Dermis microvascular lymphatic vessel endothelial cell (primary cell): ENCODE measurements at places on chromosomes 16 and 17. TPM values are rescaled to one million over a fixed set of nuclear protein-coding genes. Genes with fewer than 3 reads are reported as not detected.
A peak's percentile ranks its signal among the peaks of the same experiment; 100 is the strongest.

Gene INCA1
- total RNA-seq, result 0.38 and 0.39 TPM in 2 replicates

Gene KIF19
- 1.5 and 1.8 TPM in 2 replicates for total RNA-seq

Gene PYY
- not detected in 2 replicates for total RNA-seq

Gene ALDH3A1
- total RNA-seq, result under 0.01 and 0.38 TPM in 2 replicates

Gene FMNL1
- 2.6 and 2.9 TPM in 2 replicates for total RNA-seq

Gene DNAAF8
- total RNA-seq, result 0.13 TPM in 2 replicates

Gene BAIAP3
- 0.64 and 1.6 TPM in 2 replicates for total RNA-seq

Gene STH
- total RNA-seq, result not detected in 2 replicates

Gene TAOK2
- total RNA-seq, result 71.8 and 84.1 TPM in 2 replicates

Gene KIF2B
- total RNA-seq, result not detected in 2 replicates

Gene CD7
- total RNA-seq, result not detected in 2 replicates

- DNase-seq, result no peak
Measured at GRCh38 chr17:67390006-67390645, 13.0 kb downstream of the PITPNC1 start.

- DNase-seq, result no peak
Measured at GRCh38 chr17:2347805-2348685, 10.7 kb downstream of the SGSM2 start.

DNA sequence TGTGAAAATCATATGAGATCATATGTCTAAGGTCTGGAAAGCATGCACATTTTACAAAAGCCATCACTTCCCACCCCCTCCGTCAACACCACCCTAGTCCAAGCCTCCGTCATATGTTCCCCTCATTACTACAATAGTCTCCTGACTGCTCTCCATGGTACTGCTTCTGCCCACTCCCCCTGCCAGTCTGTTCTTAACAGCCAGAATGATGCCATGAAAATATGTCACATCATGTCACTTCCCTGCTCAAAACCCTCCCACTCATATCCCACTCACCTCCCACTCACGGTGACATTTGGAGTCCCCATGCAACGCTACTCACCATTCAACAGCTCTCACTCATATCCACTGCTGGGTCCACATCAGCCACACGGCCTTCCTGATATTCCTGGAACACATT, 432.3 kb downstream of the XYLT1 start:
- no peak for DNase-seq

GRCh38 chr16:5030251-5030870, 3.4 kb downstream of the NAGPA start:
- DNase-seq, result no peak

DNA sequence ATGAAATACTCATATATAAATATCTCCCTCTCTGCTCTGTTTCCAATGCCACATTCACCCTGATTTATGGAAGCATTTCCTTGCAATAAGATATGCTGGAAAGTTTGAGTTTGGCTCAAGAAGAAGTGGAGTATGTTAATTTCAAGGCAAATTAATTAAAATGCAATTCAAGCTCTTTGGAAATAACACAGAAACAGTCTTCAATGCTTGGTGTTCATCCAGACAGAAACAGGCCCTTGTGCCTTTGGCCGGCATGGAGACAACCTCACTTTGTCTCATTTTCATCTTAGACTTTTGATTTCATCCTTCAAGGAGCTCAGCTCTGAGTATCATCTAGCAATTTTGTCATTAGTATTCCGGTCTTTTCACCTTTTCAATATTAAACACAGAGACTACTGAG, 210.0 kb downstream of the C16orf95 start:
- no peak for DNase-seq

- DNase-seq, result peak; percentile 52
Measured at GRCh38 chr16:67104061-67104460, 5.7 kb upstream of the PHAF1 start.

GRCh38 chr17:37211136-37211535, 164.6 kb upstream of the C17orf78 start:
- DNase-seq, result no peak

DNA sequence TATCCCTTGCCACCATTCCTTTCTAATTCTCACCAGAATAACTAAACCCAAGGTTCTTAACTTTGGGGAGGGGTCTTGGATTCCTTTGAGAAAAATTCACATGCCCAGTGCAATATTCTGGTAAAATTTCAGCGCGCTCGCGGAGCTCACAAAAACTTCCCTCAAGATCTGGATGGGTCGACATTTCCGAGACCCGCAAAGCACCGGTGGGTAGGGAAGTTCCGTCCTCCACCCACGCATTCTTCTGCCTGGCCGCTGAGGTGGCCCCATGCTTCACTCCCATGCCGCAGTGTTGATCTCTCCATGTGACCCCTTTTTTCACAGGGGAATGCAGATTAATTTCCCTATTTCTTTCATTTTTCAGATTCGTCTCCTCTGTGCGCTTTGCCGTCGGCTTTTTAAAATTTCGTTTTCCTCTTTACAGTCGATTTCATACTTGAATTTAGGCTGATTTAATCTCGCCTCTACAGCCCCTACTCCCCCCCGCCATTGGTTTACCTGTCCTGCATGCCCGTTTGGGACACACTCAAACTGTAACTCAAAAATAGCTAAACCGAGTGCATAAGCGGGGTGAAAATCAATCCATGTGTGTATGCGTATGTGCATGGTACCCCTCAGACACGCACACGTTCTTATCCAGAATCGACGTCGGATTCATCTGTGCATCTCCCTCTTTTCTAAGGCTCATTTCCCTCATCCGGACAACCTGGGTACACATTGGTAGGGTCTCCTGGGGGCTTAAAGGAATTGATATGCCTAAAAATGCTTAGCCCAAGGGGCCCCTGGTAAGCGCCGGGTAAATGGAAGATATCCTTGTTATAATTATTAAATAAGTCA, 1.4 kb upstream of the SP6 start:
- no peak for DNase-seq

DNA sequence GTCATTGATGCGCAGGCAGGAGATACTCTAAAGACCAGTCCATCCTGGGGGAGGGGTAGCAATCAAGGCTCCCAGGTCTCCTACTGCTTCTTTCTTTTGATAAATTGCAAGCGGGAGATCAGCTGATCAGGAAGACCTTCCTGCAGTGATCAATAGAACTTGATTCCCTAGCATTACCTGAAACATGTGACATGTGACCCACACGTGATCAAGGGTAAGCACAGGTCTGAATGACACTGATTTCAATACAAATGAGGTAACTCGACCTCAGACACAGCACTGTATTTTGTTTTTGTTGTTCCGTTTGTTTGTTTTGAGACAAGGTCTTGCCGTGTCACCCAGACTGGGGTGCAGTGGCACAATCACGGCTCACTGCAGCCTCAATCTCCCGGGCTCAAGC, 39.6 kb upstream of the MLYCD start:
- DNase-seq, result no peak

DNA sequence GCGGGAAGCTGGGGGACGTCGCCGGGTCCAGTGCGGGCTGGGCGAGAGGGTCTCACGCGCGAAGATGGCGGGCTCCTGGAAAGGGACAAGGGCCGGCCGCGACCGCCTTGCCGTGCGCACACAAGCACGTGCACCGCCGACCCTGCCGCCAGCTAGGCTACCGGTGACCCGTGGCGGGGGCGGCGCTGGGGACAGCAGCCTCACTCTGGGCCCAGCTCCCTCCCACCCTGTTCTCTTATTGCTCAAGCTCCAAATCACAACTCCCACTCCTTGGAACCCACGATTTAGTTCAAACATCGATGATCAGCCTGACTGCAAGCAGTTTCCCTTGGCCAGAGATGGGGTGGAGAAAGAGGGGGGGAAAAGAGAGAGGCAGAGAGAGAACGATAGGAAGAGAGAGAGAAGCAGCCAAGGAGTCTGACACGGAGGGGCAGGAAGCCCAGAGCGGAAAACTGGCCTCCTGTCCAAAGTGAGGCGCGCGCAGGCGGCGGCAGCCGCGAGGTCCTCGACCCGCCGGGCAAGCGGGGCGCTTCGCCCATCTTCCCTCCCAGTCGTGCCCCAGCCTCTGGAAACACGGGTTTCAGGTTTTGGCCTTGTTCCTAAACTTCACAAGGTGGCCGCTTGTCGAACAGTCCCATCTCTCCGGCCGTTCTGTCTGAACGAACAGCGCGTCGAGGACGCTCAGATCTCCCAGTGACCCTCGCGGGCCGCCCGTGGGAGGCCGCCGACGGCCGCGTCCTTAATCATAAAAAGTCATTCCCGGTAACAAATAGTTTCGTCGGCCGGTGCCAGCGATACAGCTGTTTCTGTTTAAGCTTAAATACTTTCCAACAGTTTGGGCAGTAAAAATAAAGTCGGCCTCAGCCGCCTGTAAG, 1.7 kb upstream of the CBX8 start:
- no peak for DNase-seq

DNA sequence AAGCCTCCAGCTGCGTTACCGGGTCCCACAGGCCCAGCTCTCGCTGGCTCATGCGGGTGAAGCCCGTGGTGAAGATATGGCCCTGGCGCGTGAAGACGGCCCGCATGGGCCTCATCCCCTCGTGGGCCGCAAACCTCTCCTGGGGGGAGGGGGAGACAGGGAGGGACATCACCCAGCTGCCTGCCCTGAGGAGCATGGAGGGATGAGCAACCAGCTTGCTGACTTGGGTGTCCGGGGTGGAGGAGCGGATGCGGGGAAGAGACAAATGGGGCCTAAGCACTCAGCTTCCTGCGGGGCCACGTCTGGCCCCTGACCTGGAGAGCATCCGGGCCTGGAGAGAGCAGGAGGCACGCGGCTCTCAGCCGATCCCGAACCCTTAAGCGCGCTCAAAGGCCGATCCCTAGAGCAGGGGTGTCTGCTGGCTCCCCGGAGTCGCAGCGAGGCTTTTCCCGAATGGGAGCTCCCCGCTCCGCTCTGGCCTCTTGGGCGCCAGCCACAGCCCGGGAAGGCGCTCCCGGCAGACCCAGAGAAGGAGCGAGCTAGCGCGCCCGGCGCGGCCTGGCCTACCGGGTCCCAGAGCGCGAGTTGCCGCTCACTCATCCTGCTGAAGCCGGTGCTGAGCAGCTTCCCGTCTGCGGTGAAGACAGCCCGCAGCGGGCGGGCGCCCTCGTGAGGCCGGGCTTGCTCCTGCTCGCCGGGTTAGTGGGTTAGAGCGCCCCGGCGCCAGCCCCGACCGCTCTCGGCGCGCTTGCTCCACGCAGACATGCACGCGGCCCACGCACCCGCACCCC, 5.0 kb downstream of the CORO6 start:
- DNase-seq, result peak; percentile 23

DNA sequence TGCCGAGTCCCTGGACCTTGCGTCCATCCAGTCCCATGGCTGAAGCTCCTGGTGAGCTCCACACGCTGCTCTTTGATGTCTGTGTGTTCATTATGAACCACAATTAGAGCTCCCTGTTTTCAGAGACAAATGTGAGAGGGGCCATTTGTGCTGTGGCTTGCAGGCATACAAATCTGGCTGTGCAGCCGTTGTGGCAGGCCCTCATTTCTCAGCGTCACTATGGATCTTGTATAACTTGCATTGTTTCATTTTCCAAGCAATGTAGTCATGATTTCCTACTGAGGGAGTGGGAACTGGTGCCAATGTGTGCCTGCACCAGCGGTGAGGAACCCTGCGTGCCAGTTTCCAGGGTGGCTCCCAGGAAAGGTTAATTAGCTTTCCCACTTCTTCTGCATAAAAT, 542.6 kb downstream of the TMEM114 start:
- DNase-seq, result no peak

DNA sequence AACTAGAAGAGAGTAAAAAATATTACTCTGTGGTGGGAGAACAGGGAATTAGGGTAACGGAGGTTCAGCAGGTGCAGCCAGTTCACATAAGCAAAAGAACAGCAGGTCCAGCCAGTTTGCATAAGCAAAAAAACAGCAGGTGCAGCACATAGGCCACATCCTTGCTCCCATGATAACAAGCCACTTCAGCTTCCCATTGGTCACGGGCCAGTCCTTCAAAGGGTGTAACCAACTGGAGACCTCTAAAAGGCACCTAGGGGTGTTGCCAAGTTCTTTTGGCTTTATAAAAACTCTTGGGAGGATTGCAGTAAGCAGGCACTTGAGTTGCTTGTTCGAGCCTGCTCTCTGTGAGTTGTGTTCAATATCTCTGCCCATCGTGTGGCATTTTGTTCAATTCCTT, 488.1 kb downstream of the XYLT1 start:
- no peak for DNase-seq

GRCh38 chr16:55660026-55660425, 4.2 kb downstream of the SLC6A2 start:
- DNase-seq, result no peak

DNA sequence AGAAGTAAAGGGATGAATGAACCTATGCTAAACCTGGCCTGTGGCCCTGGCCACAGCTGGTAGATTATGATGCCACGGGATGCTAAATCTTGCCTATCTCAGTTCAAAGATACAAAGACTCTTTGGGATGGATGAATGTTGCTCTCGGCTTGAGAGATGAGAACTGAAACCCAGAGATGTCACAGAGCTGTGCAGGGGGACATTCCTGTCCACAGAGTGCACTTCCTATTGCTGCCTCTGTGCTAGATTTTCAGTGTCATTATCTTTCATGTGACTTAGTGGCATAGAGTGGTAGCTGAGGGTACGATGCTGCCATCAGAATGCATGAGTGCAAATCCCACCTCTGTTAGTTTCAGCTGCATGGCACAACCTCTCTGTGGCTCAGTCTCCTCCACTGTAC, 2.3 kb upstream of the MT1M start:
- DNase-seq, result no peak

- no peak for DNase-seq
Measured at GRCh38 chr16:3759736-3760135, 42.4 kb upstream of the TRAP1 start.

DNA sequence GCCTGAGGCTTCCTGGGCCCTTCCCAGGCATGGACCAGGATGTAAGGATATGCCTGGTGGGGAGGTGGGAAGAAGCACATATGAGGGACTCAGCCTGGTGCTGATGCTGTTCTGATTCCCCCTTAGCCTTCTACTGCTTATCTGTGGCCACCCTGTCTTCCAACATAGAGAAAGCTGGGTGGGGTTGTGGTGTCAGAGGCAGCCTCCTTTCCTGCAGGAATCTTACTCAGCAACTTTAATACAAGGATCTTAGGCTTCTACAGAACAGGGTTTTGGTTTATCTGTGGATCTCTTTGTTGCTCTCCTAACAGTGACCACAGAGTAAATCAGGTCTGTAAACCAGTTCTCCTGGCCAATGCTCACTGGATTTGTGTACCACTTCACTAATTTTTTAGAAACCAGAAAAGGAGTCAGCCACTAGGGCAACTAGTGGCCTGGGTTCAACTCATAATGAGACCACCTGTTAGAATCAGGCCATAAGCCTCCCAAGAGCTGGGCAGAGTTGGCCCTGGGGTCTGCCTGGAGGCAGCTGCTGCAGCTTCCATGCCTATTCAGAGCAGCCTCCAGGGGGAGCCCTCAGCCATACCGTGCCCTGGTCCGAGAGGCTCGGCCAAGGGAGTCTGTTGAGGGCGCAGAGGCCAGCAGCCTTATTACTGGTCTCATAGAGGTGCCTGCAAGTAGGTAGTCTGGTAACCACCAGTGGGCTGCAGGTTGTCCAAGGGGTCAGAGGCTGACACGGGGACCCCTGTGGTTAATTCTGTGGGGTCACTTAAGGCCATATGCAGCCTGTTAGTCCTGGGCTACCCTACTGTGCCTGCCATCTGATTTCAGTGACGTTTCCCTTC, 7.1 kb downstream of the HAS3 start:
- peak; percentile 70 for DNase-seq
